ENCODE measurements at places on chromosomes 2 and 18. TPM values are rescaled to one million over a fixed set of nuclear protein-coding genes. Genes with fewer than 3 reads are reported as not detected.

The XDH gene
- 0.52 TPM for total RNA-seq

The PCARE gene
- not detected for total RNA-seq

The RGPD3 gene
- total RNA-seq = under 0.01 TPM

The ZNF396 gene
- total RNA-seq = 0.78 TPM

The TTL gene
- total RNA-seq = 20.9 TPM

The NYAP2 gene
- under 0.01 TPM for total RNA-seq

Data from epithelial cell of alveolus of lung (primary cell).